Mesothelial cell of epicardium (in vitro differentiated cells): ENCODE measurements at places on chromosomes 3 and 15. TPM values are rescaled to one million over a fixed set of nuclear protein-coding genes. Genes with fewer than 3 reads are reported as not detected.
A peak's percentile ranks its signal among the peaks of the same experiment; 100 is the strongest.

DNA sequence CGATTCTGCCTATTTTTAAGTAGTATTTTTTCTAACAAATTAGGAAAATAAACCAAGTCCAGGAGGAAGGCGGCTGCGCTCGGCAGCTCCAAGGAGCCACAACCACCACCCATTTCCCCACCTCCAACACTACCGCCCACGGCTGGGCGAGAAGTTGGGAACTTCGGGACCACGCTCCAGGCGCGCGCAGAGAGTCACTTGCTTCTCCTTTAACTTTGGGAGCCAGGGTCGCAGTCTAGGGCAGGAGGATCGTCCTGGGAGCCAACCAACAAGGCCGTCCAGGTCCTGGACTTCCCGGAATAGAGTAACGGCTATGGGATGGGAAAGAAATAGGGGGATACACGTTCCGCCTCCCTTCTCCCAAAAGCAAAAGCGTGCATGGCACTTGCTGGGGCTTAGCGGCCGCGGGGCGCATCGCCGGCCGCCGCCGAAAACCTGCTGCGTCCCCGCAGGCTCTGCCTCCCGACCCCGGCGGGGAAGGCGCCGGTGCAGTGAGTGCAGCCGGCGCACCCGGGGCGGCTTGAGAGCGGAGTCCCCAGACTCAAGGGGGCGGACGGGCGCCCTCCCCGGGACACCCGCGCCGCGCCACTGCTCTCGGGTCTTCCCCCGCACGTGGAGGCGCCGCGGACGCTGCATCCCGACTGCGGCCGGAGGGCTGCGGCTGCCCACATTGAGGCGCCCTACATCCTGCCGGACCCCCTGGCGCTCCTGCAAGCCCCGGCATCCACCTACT is 699 bp downstream of the MEGF11 start:
- peak; percentile 25 for DNase-seq

DNA sequence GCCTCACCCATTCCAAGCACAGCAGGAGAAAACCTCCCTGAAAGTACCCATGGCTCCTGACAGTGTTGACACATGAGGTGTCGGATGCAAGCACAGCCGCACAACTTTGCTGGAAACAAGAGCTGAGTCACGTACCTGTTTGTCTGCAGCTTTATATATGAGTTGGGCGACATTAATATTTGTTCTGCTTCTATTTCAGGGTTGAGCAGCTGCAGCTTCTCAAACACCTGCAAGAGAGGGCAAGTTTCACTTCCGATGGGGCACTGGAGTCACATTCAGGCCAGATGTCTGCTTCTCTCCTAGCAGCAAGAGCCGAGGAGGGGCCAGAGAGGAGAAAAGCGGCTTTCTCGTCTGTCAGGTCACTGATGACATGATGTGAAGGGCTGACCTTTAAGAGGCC is 88.0 kb downstream of the NUP210 start:
- DNase-seq = no peak

DNA sequence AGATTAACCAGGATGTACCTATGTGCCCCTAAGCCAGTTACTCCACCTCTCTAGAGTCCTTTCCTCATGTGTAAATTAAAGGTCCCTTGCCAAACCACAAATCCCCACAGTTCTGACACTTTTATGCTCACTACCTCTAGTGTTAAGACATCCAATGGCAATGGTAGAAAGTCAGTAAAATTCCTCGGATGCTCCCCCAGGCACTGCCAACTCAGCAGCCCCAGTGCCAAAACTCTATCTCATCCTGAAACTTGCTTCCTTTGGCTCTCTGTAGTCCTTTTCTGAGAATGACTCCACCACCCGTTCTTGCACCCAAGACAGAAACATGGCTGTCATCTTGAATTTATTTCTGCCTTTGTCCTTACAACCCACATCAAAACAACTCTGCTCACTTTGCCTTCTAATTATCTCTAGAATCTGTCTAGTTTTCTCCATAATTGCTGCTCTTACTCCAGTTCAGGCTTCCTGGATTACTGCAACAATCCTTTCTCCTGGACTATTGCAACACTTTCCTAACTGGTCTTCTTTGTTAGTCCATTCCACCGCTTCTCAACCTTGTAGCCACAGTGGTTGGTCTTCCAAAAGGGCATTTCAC is 41.6 kb downstream of the MB21D2 start:
- no peak for DNase-seq

DNA sequence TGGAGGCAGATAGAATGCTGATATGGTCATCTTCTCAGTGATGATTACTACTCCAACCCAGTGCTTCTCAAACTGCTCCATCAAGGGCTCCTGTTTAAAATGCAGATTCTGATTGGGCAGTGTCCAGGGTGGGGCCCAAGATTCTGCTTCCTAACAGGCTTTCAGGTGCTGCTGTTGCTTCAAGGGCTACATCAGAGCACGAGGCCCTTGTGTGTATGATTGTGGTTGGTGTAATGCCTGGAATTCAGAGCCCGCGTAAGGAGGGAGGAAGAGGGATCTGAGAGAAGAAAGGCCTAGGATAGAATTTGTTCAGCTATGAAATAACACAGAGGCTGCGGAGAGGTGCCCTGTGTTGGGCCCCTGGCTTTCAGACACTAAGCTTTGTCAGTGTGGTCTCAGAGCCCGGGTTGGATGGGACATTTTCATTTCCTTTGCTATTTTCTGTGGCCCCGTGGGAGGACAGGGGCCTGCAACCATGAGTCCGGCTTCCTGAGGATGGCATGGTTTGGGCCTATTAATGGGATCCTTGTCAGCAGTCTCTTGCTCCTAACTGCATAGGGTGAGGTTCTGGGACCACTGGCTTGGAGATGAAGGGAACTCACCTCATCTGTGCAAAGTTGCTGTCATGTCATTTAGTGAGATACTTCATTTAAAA is 53.0 kb downstream of the ATP1B3 start:
- DNase-seq = no peak

Gene CACNA1D
- total RNA-seq = 1.4 to 2.8 TPM (median 1.8 TPM) in 3 replicates

Gene KLF15
- total RNA-seq = 1.1 to 1.9 TPM (median 1.4 TPM) in 3 replicates

Gene SV2B
- total RNA-seq = 0.14 to 0.29 TPM (median 0.18 TPM) in 3 replicates
